ENCODE measurements at places on chromosomes 1 and 21. TPM values are rescaled to one million over a fixed set of nuclear protein-coding genes. Genes with fewer than 3 reads are reported as not detected.
A peak's percentile ranks its signal among the peaks of the same experiment; 100 is the strongest.

OLIG2 gene
- total RNA-seq, result not detected

IL19 gene
- total RNA-seq, result not detected

DNA sequence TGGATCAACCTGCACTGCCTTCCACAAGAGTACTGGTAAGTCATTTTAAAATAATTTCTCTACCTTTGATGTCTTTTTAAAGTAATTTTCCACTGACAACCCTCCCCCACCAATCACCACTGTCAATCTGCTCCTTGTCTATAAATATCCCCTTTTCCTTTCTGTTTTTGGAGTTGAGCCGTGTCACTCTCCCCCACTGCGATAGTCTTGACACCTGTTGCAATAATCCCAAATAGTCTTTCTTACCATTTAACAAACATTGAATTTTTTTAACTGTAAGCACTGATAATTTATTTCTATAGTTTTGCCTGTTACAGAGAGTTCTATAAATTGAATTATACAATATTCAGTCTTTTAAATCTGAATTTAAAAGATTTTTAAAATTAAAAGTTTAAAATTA, 420.9 kb downstream of the COL11A1 start:
- DNase-seq, result no peak

C8A gene
- not detected for total RNA-seq

GNAT2 gene
- total RNA-seq, result not detected

DNA sequence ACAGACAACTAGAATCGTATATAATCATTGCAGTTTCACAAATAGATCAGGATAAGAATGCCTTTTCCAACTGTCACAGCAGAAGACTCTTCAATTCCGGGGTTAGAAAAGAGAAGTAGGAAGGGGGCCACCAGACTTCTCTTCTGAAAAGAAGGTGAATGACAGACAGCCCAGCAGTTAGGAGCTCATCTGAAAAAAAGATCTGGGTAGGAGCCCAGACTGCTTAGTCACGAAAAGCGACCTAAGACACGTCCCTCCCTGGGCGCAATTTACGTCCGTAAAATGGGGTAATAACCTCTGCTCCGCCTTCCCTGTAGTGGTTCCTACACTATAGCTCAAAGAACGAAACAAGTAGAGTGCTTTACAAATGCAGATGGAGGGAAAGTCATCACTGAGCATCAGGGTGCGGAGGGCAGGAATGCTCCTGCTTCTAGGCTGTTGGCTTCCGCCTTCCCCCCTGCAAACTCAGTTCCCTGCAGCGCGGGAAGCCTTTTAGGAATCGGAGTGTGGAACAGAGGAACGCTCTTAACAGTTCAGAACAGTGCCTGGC, 582 bp downstream of the ORC1 start:
- DNase-seq, result peak; percentile 66

KRTAP21-2 gene
- not detected for total RNA-seq

DNA sequence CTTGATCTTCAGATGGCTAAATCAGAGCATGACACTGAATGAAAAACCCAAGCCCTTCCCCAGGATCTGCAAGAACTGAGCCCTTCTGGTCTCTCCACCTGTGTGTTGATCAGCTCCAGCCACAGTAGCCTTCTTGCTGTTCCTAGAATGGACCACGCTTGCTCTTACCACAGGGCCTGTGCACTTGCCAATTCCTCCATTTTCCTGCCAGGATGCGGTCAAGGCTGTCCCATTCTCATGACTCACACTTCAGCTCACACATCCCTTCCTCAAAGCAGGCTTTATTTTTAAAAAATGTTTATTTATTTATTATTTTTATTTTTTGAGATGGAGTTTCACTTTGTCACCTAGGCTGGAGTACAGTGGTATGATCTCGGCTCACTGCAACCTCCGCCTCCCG, 43.6 kb upstream of the GRHL3 start:
- DNase-seq, result no peak

DNA sequence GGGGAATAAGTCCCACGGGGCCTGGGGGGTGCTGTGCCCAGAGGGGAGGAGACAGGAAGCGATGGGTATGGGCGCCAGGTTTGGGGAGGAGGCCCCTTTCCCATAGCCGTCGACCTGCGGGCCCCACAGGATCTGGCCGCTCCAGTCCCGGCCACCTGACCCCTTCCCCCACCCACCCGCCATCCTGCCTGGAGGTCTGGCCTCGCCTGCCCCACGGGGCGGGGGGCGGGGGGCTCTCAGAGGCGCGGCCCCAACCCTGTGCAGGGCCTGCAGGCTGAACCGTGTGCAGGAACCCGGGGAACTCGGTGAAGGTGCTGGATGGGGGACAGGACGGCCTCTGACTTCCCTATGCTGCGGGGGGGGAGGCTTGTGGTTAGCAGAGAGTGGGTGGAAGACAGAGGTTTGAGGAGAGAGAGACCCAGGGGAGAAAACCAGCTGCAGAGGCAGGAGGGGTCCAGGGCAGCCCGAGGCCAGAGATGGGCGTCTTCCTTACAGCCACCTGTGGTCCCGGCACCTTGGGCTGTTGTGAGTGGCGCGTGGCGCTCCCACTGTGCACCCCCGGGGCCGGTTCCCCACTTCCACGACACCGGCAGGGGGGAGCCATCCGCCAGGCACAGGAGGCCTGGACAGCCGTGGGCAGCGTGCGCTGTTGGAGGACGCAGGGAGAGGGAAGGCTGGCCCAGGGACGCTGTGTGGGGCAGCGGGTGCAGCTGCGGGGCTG, 2.5 kb upstream of the TNFRSF18 start:
- DNase-seq, result no peak

PRRX1 gene
- not detected for total RNA-seq

DNA sequence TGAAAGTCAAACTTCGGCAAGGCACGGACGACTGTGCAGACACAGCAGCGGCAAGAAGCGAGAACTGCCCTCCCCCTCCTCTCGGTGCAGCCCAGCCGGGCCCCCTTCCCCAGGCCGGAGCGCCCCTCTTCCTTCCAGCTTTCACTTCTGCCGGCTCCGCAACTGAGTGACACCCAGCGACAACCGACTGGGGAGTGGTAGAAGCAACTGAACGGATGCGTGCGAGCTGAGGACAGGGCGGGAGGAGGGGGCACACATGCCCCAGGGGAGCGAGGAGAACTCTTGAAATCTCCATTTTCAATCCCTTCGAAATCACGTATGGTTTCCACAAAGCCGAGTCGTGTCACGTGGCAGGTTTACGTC, 146.6 kb downstream of the PGBD5 start:
- no peak for DNase-seq

PPFIA4 gene
- total RNA-seq, result 15.3 TPM

AVPR1B gene
- total RNA-seq, result not detected

- DNase-seq, result peak; percentile 72
Observed at GRCh38 chr21:38219049-38219628, 37.7 kb upstream of the KCNJ15 start.

- no peak for DNase-seq
Observed at GRCh38 chr21:31644643-31645042, 14.8 kb upstream of the SOD1 start.

GRCh38 chr1:87834941-87835340, 506.3 kb downstream of the LMO4 start:
- DNase-seq, result no peak

GRCh38 chr1:31702836-31703404, 897 bp downstream of the COL16A1 start:
- no peak for DNase-seq

DNA sequence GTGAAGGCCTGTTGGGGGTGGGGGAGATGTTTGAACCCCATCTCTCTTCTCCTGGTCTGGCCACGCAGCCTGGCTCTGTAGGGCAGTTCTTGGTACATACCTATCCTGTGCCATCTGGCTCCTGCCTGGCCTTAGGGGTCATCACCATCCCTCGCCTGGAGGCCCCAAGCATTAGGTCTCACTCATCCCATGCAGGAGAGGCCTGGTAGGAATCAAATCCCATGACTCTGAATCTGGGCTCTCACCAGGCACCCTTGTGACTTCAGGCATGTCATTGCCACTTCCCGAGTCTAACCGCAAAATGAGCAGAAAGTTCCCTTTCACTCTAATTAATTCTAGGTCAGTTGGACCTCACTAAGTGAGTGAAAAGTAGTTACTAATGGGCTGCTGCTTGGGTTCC, 37.2 kb downstream of the ETNK2 start:
- no peak for DNase-seq

CFHR4 gene
- not detected for total RNA-seq

- DNase-seq, result no peak
Observed at GRCh38 chr1:181595234-181595633, 111.9 kb downstream of the CACNA1E start.

DNA sequence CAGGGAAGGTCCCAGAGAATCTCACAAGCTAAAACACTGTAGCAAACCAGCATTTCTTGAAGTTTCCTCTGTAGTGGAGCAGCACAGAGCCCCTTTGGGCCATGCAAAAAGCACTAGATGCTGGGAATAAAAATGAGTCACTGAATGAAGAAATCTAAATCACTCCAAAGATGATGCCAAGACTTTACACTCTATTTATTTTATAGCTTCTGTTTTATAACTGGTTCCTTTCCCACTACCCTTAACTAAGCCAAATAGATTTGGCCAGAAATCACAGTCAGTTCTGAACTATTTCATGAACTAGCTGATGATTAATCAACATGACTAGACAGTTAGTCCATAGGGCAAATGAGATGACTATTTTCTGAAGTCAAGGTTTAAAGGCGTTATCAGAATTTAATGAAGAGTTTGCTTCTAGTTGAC, 89.5 kb downstream of the SCMH1 start:
- peak; percentile 81 for DNase-seq

GRCh38 chr1:1237874-1238701, 6.1 kb downstream of the B3GALT6 start:
- no peak for DNase-seq

- no peak for DNase-seq
Observed at GRCh38 chr1:110057963-110058518, 12.4 kb downstream of the ALX3 start.

DNA sequence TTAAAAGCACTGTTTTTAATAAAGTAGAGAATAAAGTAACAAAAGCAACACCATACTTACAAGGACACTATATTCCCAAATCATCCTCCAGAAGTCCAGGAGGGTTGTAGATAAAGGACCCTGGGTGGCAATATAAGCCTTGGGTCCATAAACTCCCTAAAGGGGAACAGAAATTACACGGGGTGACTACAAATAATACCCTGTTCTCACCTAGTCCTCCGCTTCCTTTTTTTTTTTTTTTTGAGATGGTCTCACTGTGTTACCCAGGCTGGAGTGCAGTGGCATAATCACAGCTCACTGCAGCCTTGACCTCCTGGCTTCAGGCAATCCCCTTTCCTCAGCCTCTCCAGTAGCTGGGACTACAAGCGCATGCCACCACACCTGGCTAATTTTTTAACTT, 13.1 kb downstream of the PTPN22 start:
- no peak for DNase-seq

DNA sequence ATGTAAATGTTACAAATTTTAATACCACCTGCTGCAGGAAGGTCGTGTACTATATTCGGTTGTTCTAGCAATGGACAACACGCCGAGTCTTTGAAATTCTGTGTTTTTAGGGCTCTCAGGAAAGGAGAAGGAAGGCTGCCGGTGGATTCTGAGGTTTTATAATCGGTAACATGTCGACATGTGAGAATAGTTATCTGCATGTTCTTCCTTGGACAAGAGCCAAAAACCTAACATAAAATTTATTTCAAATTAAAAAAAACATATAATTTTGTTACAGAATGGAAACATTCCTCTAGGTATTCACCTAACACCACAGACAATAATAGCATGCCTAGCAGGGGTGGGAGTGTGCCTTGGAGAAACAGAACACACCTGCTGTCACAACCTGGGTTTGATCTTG, 4.8 kb downstream of the PSMG1 start:
- DNase-seq, result no peak

KCNJ9 gene
- not detected for total RNA-seq

- DNase-seq, result no peak
Observed at GRCh38 chr1:208510192-208510952, 266.2 kb upstream of the PLXNA2 start.

MIXL1 gene
- total RNA-seq, result not detected

DNA sequence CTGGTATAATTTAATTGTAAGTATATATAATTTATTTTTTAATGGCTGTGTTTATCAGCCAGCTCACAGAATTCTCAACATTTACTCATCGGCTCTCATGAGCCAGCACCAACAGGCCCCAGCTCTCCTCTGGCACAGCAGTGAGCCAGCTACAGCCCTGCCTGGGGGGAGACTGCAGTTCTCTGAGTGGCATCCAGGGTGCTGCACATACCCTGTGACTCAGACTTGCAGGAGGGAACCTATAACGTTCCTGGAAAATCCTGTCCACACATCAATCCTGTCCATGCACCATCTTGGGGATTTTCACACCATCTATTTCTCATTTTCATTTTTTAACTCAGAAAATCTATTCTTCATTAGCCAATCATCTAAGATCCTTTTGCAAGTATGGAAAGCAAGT, 36.5 kb downstream of the FHAD1 start:
- no peak for DNase-seq

DNA sequence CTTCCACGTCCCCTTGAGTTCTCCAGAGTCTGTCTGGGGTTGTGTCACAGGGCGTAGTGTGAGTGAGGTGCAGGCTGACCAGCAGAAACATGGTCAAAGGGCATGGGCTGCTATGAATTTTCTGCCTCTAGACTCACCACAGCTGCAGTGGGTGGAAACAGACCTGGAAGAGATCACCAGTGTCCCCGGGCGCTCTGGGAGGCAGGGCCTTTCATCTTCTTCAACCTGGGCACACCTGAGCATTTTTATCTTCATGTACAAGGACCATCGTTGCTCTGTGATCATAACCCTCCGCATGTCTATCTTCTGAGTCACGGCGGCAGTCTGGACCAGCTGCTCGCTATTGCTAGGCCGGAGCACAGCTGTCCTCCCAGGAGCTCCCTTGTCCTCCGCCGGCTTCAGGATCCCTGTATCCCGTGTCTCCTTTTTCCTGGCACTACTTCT, 29.6 kb downstream of the DEGS1 start:
- no peak for DNase-seq

WNT3A gene
- total RNA-seq, result 0.49 TPM

GRCh38 chr1:113281550-113281949, 108.8 kb upstream of the MAGI3 start:
- no peak for DNase-seq

CFAP74 gene
- total RNA-seq, result not detected

RAB7B gene
- total RNA-seq, result 1.1 TPM

GRCh38 chr1:92929461-92929860, 31.8 kb downstream of the DIPK1A start:
- DNase-seq, result no peak
